ENCODE measurements at places on chromosomes 11 and 22.
A peak's percentile ranks its signal among the peaks of the same experiment; 100 is the strongest.

- DNase-seq, result no peak
These were observed 83.3 kb downstream of the MICAL2 start for GRCh38 chr11:12193515-12194336.

- DNase-seq, result no peak
These were observed 42.3 kb downstream of the OSBPL5 start for GRCh38 chr11:3122775-3123201.

GRCh38 chr11:131870305-131870704 lies 499.9 kb downstream of the NTM start:
- DNase-seq, result no peak

DNA sequence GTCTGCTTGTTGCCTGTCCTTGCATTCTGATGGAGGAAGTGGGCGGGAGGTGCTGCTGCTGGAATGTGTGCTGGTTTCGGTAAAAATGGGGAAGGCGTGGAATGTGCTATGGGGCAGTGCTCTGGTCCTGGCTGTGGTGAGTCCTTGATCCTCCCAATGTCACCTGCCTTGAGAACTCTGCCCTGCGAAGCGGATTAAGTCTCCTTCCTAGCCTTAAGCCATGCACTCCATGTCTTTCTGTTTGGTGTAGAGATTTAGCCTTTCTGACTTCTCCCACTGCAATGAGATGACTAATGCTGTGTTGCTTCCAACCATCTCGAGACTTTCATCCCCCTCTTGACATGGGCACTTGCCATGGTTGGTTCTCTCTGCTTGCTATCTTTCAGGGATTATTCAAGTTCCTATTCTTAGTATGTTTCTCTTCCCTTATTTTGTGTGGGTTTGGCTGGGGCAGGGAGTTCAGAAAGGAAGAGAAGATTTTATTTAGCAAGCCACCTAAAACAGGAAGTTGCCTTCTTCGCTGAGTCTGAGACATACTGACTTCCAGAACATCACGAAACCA lies 687.9 kb downstream of the NTM start:
- DNase-seq, result peak; percentile 4

DNA sequence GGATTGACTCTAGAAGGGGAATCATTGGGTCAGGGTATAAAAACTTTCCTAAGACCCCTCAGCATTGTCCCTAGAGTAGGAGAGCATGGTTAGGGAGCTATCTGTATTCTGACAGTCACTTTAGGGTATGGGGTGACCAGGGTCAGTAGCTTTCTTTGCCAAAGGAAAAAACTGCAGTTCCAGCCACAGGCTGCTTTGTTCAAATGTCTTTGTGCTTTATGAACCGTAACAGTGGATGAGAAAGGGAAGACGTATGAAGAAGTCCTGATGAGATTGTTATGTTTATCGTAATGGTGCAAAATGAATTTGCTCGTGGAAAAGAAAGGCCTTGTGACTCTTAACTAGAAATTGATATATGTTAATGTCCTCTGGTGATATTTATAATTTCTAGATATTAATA lies 30.0 kb downstream of the CYB5R2 start:
- no peak for DNase-seq

DNA sequence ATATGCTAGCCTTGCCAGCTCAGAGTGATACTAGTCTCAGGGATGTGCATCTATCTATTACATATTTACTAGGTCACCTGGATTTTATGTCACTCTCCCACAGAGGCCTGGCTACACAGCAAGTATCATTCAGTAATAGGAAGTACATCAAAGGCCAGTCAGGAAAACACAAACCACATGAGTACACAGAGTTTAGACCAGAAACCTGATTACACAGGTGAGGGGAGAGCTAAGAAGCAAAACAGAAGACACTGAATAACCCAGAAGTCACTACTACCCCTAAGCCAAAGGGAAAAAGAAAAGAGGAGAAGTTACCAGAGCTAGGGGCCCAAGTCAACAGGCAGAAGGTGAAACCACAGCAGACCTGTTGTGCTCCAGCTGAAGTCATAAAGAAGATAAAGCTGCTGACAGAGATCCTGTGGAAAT lies 13.3 kb downstream of the LPXN start:
- no peak for DNase-seq

DNA sequence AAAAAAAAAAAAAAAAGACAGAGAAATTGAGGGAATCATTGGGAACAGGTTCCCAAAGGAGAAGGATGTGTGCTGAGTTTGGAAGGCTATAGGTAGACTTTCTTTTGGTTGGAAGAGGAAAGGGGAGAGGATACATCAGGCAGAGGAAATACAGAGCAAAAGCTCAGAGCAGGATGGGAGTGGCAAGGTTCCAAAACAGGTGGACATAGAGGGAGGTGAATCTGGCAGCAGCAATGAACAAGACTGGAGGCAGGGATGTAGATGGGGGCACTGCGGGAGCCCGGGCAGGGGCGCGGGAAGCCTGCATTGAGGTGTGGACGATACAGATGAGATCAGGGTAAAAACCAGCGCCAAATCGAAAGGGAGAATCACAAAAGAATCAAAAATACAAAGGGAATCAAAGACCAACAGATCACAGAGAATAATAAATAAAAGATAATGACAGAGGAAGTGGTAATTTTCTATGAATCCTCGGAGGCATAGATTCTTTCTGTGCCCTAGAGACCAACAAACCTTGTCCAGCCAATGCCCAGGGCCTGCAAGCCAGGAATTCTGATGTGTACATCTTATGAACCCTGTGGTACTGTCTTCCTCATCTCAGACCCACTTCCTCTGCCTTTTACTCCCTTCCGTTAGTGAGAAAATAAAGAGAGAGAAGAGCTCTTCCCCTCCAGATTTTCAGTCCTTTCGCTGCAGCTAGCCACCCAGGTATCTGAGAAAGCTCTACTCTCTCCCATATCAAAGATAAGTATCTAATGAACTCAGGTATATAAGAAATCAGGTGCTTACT lies 70.3 kb downstream of the SLC1A2 start:
- DNase-seq, result no peak
